ENCODE measurements at places on chromosomes 2 and 18.

DNA sequence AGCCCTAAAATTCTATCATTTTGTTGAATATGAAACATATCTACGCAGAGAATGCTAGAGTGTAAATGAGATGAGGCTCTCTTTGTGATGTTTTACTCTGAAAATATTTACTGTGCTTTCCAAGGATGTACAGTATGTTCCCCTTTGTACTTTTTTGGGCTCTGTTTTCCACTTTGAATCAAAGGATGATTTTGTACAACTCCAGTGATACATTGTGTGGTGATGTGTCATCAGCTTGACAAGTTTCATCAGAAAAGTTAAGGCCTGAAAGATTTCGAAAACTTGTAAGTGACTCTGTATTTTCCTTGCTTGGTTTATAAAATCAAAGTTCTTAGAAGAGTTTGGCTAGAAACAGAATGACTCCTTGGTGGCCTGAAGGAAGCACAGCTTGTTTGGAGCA, 206.3 kb downstream of the LTBP1 start:
- H3K27ac ChIP-seq = no peak overlapping the region
- H3K4me1 ChIP-seq = no peaks in the 10 kb centered on the region
- DNase-seq = no peak
- no peak overlapping the region for H3K4me3 ChIP-seq
- no peaks in the 10 kb centered on the region for H3K27me3 ChIP-seq

GRCh38 chr2:131584940-131585339, 57.3 kb downstream of the CCDC74A start:
- H3K4me3 ChIP-seq = no peak overlapping the region
- no peaks in the 10 kb centered on the region for H3K36me3 ChIP-seq
- no peak overlapping the region for H3K27ac ChIP-seq
- no peaks in the 10 kb centered on the region for H3K4me1 ChIP-seq
- peaks cover 67% of the 10 kb centered on the region for H3K27me3 ChIP-seq
- DNase-seq = no peak

GRCh38 chr2:203605302-203605701, 70.2 kb upstream of the RAPH1 start:
- no peak for DNase-seq
- H3K27ac ChIP-seq = no peak overlapping the region
- no peak overlapping the region for H3K4me3 ChIP-seq
- H3K4me1 ChIP-seq = no peaks in the 10 kb centered on the region

- no peaks in the 10 kb centered on the region for H3K4me1 ChIP-seq
- H3K4me3 ChIP-seq = no peak overlapping the region
- no peaks in the 10 kb centered on the region for H3K36me3 ChIP-seq
- H3K27me3 ChIP-seq = peaks cover 24% of the 10 kb centered on the region
- no peak overlapping the region for H3K27ac ChIP-seq
Observed at GRCh38 chr2:238696331-238696730, 151.6 kb upstream of the TWIST2 start.

GRCh38 chr2:20433249-20433648, 13.6 kb upstream of the RHOB start:
- no peaks in the 10 kb centered on the region for H3K36me3 ChIP-seq
- H3K4me1 ChIP-seq = no peaks in the 10 kb centered on the region
- no peak for DNase-seq
- H3K4me3 ChIP-seq = no peak overlapping the region
- H3K27me3 ChIP-seq = peaks cover 31% of the 10 kb centered on the region

- peaks cover 8% of the 10 kb centered on the region for H3K36me3 ChIP-seq
- no peak overlapping the region for H3K27ac ChIP-seq
- no peak for DNase-seq
- H3K27me3 ChIP-seq = no peaks in the 10 kb centered on the region
- H3K4me3 ChIP-seq = no peak overlapping the region
Observed at GRCh38 chr2:74221604-74222299, 23.3 kb downstream of the MTHFD2 start.

Measured in central memory CD8-positive, alpha-beta T cell (primary cell).